ENCODE measurements at places on chromosomes 2 and 18. TPM values are rescaled to one million over a fixed set of nuclear protein-coding genes. Genes with fewer than 3 reads are reported as not detected.

GRCh38 chr2:39734445-39734844 lies 44.6 kb downstream of the THUMPD2 start:
- DNase-seq: no peak

DNA sequence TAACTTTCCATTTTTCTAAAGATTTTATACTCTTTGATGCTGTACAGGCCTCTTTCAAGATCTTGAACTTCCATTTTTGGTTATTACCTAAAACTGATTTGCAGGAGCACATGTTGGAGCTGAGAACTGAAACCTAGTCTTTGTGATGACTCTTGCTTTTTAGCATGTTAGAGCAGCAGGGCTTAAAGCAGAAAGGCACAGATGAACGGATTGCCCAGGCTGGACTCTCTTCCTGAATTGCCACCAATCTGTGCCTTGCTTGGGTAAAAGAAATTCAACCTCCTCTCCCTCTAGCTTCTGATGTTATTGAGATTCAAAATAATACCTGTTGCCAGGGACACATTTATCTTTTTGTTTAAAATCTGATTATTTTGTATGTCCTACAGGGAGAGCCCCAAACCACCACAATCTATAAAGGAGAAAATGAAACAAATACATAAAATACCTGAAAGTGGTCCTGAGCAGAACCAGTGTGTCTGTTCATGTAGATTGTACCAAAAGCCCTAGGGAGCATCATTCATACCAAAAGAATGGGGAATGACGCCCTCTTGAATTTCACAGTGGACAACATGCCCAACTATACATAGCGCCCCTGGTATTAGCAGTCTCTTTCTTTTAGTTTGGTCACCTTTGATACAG lies 277.0 kb upstream of the MAP2 start:
- no peak for DNase-seq

GRCh38 chr2:241896746-241897201 lies 27.2 kb downstream of the RTP5 start:
- no peak for DNase-seq

The OTOF gene
- 0.49 TPM for total RNA-seq

The MTIF2 gene
- total RNA-seq: 41.2 TPM
